ENCODE measurements at places on chromosomes 13 and 19.

DNA sequence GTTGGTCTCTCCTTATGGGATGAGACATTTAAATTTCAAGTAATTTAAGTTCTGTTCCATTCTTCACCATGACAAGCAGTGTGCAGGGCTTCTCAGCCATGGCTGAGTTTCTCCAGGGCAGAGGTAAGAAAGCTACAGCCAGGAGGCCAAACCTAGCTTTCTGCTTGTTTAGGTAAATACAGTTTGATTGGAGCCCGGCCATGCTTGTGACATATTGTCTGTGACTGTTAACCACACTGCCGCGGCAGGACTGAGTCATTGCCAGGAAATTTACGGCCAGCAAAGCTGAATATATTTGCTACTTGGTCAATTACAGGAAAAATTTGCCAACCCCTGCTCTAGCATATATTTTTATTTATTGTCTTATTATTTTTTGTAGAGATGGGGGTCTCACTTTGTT is 10.7 kb downstream of the NLRP8 start:
- no peak for DNase-seq

- no peak for DNase-seq
Measured at GRCh38 chr19:53631949-53632407, at the start of gene DPRX. DPRX (plus strand) TSS chr19:53631999; CDS start chr19:53632107, 108 bp downstream.

DNA sequence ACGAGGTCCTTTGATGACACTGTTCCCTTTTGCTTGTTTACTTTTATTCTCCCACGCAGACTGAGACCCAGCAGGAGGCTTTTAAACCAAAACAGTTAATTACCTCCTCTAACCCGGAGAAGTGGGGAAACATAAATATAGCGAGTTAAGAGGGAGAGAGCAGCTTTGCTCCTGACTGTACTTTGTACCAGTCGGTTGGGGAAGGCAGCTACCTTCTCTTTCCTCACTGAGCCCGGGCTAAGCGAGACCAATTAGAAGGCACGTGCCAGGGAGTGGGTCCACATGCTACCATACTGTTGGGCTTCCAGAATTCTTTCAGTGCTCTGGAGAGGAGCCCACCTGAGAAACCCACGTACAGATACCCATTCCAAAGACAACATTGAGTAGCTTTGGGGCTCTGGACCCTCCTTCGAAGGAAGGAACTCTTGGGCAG is 124.2 kb downstream of the ZIC5 start:
- no peak for DNase-seq

- no peak for DNase-seq
Measured at GRCh38 chr13:97264663-97265062, 42.5 kb downstream of the MBNL2 start.

DNA sequence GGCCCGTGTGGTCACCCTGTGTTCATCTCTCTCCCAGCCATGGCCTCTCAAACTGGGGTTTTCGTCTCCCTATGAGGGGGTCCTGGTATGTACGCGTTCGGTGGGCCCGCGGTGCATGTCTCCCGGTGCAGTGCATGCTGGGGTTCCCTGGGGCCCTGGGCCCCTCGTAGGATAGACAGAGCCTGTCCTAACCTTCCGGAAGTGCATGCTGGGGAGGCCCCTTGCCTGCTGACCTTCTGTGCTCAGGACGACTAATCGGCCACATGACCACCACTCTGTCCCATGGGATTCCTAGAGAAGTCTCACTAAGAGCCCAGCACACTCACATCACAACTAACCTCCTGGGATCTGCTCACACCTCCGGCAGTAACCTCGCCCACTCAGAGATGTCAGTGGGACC is 4.9 kb upstream of the USE1 start:
- no peak for DNase-seq

DNA sequence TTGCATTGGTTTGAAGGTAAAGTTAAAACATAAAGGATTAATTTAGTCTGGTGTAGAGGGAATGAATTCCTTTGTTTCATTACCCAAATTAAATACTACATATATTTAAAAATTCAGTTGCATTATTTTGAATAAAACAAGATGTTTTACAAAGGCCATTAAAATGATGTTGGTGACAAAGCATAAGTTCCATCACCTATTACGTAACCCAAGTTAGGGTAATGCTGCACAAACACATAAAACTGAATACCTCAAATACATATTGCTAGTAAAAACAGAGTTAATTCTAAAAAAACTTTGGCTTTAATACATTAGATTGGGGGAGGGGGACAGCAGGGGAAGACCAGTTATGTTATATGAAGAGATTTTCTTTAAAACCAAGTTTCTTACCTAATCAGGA is 80.3 kb downstream of the SERP2 start:
- no peak for DNase-seq

- no peak for DNase-seq
Measured at GRCh38 chr19:4015705-4016402, 8.3 kb downstream of the PIAS4 start.

DNA sequence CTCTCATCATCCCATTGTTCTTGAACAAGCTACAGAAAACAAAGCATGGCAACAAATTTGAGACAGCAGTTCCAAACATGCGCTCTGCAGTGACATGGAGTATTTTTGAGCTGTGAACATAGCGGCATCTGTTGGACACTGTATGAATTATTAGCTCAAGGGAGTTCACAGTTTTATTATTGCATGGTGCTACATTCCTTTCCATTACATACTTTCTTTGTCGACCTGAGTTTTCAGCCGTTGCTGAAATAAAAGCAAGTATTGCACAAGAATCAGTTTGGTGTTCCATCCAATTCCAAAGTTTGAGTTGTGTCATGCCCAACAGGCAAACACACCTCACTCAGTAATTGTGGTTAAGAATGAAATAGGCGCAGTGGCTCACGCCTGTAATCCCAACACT is 30.1 kb upstream of the METTL21C start:
- no peak for DNase-seq

DNA sequence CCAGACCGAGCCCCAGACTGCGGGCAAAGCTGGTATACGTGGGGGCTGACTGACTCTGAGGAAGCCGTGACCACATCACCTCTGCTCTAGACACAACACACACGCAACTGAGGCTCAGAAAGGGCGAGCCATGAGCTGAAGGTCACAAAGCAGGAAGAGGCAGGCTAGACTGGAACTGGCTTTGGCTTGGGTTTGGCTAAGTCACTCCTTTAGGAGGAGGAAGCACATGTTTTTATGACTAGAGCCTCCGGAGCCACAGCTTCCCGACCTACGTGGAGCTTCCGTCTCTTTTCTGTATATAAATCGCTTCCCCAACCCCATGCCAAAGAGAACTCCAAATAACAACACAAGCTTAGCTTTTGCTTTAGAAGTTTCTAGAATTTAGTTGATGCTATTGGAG is 48.0 kb downstream of the RFX2 start:
- peak; percentile 12 for DNase-seq

- DNase-seq: no peak
Measured at GRCh38 chr13:28890712-28891111, 70.6 kb downstream of the MTUS2 start.

- no peak for DNase-seq
Measured at GRCh38 chr13:71306821-71307220, 560.2 kb downstream of the DACH1 start.

- no peak for DNase-seq
Measured at GRCh38 chr19:2302319-2303210, 5.4 kb downstream of the LINGO3 start.

GRCh38 chr19:48671446-48671995 is 1.3 kb downstream of the NTN5 start:
- DNase-seq: no peak

DNA sequence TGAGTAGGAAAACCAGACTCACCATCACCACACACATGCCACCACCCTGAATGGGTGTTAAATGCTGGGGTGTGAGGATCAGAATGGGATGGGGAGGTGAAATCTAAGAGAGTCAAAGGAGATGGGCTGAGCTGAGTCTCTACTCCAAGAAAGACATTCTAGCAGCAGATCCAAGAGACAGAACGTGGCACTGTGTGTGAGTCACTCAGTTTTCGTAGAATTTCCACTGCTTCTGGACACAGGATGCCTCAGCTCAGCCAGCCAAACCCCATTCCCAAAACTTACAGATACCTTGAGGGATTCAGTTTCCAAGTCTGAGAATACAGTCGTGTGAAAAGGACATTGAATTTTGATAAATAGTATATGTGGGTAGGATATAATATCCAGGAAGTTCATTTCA is 7.3 kb upstream of the CYP2A7 start:
- no peak for DNase-seq

DNA sequence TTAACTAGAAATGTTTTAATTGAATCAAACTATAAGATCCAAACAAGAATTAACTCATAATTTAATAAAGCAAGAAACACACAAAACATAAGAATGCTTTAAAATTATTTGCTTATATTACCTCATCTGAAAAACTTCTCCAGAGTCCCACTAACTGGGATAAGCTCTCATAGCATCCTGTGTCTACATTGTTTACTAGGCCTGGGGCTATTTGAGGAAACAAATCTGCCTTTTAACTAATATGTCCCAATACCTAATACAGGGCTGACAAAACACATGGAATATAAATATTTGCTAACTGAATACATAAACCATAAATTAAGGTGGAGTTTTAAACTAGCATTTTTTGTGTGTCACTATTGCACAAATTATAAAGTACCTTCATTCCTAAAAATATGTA is 1399.8 kb upstream of the SLC10A2 start:
- no peak for DNase-seq

DNA sequence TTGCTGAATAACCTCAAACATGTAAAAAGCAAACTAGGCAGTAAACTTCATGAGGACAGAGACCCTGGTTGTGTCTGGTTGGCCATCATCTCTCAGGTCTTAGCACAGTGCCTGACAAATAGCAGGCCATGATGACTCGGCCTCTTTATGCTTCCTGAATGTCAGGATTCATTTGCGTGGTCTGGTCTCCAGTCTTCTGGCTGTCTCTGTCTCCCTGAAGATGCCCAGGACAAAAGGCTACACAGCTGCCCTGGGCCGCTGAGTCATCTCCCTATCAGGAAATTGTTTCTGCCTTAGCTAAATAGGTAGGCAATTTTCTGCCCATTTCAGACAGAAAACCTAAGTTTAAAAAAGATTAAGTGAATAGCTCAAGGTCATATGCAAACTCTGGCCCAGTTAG is 84.1 kb upstream of the FNDC3A start:
- no peak for DNase-seq

DNA sequence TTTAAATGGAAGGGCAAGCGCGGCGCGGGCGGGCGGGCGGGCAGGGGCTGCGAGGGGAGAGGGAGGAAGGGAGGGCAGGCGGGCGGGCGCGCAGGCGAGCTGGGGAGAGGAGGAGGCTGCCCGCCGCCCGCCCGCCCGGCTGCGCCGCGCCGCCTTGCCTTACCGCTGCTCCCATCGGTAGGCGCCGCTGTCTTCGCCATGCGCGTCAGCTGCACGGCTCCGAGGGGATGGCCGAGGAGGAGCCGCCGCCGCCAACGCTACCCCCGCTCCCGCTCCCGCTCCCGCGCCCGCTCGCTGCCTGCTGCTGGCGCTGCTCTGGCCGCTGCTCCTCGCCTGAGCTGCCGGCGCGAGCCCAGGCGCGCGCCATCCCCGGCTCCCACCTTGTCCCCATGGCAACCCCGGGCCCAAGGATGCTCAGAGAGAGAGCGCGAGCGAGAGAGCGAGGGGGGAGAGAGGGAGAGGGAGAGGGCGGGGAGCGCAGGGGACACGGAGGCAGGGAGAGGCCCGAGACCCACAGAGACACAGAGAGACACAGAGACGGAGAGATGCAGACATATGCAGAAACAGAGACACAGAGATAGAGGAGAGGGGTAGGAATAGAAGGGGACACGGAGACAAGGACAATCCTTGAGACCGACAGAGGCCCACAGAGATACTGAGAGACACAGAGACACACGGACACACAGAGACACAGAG is 40.3 kb downstream of the DEDD2 start:
- DNase-seq: peak; percentile 58

GRCh38 chr19:932648-933552 is 7.1 kb downstream of the ARID3A start:
- no peak for DNase-seq

DNA sequence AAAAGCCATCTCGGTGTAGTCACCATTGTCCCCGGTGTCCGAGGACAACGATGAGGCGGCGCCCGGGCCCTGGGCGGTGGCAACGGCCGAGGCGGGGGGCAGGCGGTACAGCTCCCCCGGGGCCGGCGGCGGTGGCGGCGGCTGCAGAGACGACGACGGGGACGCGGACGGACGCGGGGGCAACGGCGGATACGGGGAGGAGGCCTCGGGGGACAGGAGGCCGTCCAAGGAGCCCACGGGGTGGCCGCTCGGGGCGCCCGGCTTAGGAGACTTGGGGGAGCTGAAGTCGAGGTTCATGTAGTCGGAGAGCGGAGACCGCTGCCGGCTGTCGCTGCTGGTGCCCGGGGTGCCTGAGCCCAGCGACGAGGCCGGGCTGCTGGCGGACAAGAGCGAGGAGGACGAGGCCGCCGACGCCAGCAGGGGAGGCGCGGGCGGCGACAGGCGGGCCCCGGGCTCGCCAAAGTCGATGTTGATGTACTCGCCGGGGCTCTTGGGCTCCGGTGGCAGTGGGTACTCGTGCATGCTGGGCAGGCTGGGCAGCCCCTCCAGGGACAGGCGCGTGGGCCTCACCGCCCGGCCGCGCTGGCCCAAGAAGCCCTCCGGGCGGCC is 3.5 kb downstream of the IRS2 start:
- no peak for DNase-seq

GRCh38 chr19:39351537-39352064 is 9.4 kb downstream of the SAMD4B start:
- DNase-seq: no peak

- DNase-seq: no peak
Measured at GRCh38 chr19:5968431-5969373, 9.2 kb downstream of the RANBP3 start.

DNA sequence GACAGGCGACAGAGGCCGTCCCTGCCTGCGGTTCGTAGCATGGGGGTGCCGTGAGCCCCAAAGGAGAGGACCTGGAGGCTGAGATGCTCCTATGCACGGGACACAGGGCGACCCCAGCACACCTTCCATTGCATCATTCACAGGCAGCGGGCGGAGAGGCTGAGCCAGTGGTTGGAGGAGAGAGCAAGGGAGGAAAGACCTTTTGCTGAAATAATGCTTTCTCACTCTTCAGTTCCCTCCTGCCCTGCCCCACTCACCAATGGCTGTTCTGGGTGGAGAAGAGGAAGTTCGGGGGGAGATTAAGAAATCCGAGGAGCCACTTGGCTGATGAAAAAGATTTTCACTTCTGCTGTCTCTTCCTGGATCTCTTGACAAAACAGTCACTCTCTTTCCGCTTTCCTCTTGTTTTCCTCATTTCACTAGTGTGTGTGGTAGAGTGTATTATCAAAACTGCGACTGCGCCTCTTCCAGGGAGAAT is at the start of gene NLRP12:
Gene NLRP12 (minus strand): TSS at position 181 of the 478 bp plus-strand sequence. CDS start 140 bp downstream, at position 41.
- DNase-seq: no peak

DNA sequence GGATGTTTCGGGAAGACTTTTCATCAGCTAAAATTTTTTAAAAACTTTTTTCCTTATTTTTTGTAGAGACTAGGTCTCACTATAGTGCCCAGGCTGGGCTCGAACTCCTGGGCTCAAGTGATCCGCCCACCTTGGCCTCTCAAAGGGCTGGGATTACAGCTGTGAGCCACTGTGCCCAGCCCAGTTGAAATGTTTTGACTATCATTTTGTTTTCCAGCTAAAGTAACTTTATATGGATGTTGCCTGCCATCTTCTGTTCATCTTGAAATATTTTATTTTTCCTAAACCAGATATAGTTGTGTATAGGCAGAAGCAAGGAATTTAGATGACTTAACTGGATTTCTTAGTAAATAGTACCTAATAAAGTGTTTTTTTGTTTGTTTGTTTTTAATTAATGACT is 7.0 kb downstream of the CAB39L start:
- DNase-seq: no peak

- DNase-seq: no peak
Measured at GRCh38 chr19:16106121-16106520, 5.6 kb upstream of the RAB8A start.

All from stimulated activated CD8-positive, alpha-beta memory T cell treated with anti-CD3 and anti-CD28 coated beads, Interleukin-4, amount 100 ng/mL, for 4 hours (primary cell).